NCI-H1092 treated with DMSO at 0.1 percent for 48 hours (cell line): ENCODE measurements at places on chromosomes 16 and 17.

GRCh38 chr17:39761861-39762496, 24.2 kb downstream of the GRB7 start:
- no peak for DNase-seq

GRCh38 chr16:15601212-15601879, 41.6 kb downstream of the MARF1 start:
- DNase-seq: no peak

GRCh38 chr17:28397275-28397674, 8.7 kb downstream of the SLC46A1 start:
- DNase-seq: no peak

GRCh38 chr16:69386596-69386995, 789 bp upstream of the TERF2 start:
- DNase-seq: no peak

DNA sequence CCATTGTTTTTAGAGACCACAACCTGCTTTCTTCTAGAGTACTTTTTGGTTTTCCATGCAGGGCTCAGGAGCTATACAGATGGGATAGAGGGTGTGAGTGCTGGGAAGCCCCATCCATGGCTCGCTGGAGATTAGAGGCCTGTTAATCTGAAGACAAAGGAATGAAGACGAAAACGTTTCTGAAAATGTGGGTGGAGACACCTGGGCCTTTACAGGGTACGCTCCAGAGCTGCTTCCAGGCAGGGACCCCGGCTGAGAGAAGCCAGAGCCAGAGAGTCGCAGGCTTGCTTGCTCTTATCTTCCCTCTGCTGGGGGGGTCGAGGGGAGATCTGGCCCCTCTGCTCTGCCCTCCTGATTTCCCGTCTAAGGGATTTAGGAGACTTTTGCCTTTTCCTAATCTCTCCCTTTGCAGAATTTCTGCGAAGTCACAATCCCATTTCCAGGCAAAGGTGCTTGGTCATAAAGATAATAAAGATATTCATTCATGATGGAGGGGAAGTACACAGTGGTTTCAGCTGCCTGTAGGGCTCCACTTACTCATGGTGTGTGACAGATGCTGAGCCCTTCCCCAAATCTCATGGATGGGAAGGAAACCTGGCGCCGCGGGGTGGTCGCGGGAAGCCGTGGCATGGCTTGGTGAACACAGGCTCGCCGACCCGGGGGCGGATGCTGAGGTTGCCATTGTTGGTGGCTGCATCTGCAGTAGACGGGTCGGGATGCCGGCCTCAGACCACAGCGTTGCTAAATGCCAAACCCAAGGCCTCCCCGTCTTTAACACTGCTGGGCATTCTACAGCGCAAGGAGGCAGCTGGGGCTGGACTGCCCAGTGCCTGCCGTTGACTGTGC, 4.8 kb upstream of the SOCS3 start:
- no peak for DNase-seq
